ENCODE measurements at places on chromosomes 1 and 21. TPM values are rescaled to one million over a fixed set of nuclear protein-coding genes. Genes with fewer than 3 reads are reported as not detected.

DNA sequence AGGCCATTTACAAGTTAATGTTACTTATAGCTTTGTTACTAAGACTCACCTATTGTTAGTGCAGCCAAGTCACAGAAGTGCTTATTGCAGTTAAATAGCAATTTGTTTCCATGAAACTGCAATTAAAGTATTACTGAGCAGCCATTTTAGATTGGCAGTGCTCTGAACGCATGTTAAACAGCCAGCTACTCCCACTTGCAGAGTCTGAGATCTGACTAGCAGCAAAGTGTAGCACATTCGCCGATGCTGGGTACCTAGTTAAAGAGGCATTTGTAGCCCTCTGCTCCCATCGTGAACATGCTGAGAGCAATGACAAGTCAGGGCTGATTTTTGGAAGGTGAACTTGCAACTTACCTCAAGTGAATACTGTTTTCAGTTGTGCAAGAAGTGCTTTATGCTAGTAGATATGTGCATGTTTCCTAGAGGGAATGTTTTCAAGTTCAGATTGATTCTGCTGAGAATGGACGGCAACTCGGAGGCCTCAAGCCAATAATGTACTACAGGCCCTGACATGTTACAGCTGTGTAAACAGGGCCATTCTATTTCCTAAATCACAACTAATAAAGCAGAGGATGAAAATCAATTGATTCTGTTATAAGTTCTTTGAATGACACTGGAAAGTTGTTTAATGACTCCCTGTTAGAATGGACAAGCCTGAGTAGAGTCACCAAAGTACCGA is 19.8 kb downstream of the LMO4 start:
- no peak for DNase-seq

DNA sequence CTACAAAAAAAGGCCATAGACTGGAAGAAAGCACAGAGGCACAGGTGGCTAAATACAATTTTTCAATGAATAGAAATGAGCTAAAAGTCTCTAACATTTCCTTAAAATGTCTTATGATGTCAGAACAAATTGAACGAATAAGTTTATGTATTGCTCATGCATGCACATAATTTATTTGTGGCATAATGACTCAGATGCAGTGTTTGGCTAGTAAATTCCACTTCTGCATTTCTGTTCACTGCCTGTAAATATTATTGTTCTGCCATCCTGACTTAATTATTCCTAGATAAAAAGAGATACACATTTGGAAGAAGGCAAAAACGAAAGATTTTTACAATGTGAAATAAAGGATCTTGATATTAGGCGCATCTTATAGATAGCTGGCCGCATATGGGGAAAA is 26.6 kb upstream of the EXO1 start:
- no peak for DNase-seq

DNA sequence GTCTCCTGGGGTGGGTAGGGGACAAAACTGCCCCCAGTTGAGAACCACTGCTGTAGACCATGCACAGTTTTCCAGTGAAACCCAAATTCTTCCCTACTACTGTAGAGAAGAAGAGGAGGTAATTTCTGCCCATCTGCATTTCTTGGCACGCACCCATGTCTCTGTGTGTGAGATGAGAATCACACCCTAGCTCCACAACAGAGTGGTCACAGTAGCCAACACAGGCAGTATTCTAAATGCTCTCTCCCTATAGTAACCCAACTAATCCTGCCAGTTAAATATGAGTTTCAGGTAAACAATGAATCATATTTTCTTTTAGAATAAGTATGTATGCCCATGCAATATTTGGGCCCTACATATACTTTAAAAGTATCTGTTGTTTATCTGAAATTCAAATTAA is 1.2 kb upstream of the CAPN2 start:
- DNase-seq: peak; percentile 57

- no peak for DNase-seq
These were observed 10.1 kb upstream of the ZBTB8B start for GRCh38 chr1:32454726-32455125.

ATF6 gene
- 25.8 TPM for total RNA-seq

DEPDC1 gene
- 0.43 TPM for total RNA-seq

Data from dorsolateral prefrontal cortex (tissue), 122 donors.